ENCODE measurements at places on chromosomes 6 and 20. TPM values are rescaled to one million over a fixed set of nuclear protein-coding genes. Genes with fewer than 3 reads are reported as not detected.

Gene OSER1
- total RNA-seq, result 18.5 TPM

Gene GPSM3
- 1.7 TPM for total RNA-seq

Gene TRIM15
- total RNA-seq, result not detected

Gene HINT3
- total RNA-seq, result 13.3 TPM

DNA sequence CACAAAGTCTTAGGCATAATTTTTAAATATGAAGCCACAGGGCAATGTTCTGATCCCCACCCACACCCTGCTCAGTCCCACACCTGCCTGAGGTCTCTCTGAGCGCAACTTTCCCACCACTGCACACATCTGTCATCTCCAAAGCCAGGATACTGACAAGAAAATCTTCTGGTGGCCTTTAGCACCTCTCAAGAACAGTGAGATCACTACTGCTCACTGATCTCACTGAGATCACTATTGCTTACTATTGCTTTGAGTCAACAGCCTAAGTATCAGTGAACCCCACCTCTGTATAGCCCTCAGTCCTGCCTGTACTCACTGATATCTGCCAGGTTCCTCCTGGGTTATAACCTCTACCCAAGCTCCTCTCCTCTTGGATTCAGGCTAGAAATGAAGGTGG is 6.4 kb downstream of the TNFRSF21 start:
- DNase-seq, result no peak
